Activated CD8-positive, alpha-beta memory T cell treated with anti-CD3 and anti-CD28 coated beads, Interleukin-2, amount 50 U/mL, for 48 hours (primary cell): ENCODE measurements at places on chromosomes 12 and 14.

- no peak for DNase-seq
Measured at GRCh38 chr14:78805570-78805969, 635.4 kb downstream of the NRXN3 start.

DNA sequence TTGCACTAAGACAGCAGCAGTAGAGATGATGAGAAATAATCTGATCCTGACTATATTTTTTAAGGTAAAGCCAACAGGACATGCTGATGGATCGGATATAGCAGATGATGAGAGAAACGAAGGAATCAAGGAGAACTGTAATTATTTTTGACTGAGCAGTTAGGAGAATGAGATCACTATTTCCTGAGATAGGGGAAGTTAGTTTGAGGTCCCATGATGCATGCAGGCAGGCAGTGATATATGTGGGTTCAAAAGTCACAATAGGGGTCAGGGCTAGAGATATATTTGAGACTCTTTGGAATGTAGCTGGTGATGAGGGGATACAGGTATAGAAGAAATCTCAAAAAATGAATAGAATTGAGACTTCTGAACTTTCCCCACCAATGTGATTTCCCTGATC, 107.6 kb downstream of the GTF2A1 start:
- no peak for DNase-seq

GRCh38 chr12:116454950-116455447, 104.2 kb upstream of the MAP1LC3B2 start:
- no peak for DNase-seq

DNA sequence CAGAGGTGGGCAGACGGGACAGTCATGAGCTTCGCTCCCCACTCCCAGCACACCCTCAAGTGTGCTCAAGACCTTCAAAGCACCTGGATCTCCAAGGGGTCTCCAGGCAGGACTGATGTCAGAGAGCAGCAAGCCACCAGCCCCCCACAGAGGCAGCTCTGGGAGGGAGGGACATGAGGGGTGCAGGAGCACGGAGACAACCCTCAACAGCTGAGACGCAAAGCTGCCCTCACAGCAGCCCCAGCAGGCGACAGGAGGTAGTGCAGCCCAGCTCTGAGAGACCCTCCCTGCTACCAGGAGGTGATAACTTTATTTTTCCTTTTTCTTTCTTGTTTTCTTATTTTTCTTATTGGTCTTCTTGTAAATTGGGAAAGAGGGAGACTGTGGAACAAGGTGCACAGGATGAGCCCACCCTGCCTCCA, 17.9 kb downstream of the SIVA1 start:
- no peak for DNase-seq

DNA sequence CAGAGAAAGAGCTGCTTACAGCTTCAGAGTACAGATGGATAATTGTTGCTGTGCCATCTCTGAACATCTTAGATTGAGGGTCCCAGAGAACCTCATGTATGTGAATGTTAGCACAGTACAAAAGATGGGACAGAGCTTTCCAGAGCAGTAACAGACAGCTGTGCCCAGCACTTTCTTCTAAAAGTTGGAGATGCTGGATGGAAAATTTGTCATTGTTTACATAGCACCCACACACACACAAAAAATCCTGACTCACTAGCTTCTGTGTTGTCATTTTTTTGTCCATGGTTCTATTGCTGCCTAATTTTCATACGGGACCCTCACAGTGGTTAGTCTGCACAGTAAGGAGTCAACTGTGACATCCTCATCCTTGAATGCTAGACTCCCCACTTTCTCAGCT, 374.7 kb downstream of the DIO2 start:
- no peak for DNase-seq

DNA sequence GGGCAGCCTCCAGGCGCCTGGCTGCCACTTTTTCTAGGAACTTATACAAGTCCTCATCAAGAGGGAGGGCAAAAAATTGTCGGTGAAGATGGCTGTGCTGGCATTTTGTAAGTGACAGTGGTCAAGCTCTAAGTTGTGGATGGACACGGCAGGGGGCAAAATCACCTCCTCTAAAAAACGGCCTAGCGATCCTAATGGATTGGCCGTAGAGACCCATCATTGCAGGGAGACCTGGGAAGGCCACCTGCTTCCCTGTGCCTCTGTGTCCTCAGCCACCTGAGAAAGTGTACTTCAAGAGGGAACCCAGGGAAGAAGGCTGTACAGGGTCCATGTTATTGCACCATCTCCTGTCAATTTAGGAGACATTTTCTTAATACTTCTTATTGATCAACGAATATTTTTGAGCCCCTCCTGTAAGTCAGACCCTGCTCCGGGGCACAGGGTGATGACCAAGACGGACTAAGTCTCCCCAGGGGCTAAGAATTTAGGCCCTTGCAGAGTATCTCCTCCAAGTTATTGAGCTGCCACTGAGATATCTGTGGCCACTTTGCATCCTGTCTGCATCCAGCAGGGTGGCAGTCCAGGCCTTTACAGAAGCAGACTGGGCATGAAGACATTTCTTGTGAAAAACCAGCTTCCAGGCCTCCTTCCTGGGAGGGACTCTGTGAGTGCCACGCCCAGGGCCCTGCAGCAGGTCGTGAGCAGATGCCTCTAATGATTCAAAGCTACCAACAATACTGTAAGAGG, 40.5 kb downstream of the PSMA6 start:
- peak; percentile 73 for DNase-seq
